ENCODE measurements at places on chromosomes 4 and X. TPM values are rescaled to one million over a fixed set of nuclear protein-coding genes. Genes with fewer than 3 reads are reported as not detected.
A peak's percentile ranks its signal among the peaks of the same experiment; 100 is the strongest.

DNA sequence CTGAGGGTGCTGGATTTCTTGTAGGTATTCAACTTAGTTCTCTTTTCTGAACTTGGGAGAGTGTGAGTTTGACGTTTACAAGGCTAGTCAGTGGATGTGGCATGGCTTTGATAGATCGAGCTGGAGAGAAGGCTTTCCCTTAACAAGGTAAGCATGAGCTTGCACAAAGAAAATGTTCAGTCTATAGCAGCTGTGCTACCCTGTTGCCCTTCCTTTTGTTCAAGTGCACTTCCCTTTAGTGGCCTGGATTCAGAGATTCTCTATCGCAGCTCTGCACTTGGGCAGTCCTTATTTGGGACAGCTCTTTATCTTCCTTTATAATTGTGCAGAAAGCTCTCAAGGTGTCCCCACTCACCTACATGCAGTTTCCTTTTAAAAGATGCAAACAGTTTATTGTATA is 198.0 kb downstream of the ARHGAP24 start:
- H3K4me3 ChIP-seq: no peak overlapping the region
- no peak for DNase-seq
- no peaks in the 10 kb centered on the region for H3K27me3 ChIP-seq
- no peaks in the 10 kb centered on the region for H3K36me3 ChIP-seq
- no peak overlapping the region for H3K27ac ChIP-seq

DNA sequence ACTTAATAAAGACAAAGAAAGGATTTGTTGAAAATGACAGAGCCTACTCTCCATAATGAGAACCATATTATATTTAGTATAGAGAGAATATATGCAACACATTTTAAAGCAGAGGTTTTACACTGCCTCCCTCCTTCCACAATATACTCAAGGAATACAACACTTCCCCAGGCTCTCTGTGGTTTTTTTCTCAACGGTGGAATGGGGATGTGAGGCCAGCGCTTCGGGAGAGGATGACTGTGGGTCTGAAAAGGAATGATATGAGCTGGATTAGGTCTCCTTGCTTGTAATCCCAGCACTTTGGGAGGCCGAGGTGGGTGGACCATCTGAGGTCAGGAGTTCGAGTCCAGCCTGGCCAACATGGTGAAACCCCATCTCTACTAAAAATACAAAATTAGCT is 348.7 kb upstream of the KLF3 start:
- H3K27me3 ChIP-seq: no peaks in the 10 kb centered on the region
- H3K4me3 ChIP-seq: no peak overlapping the region
- H3K36me3 ChIP-seq: no peaks in the 10 kb centered on the region
- DNase-seq: no peak
- H3K4me1 ChIP-seq: peaks cover 19% of the 10 kb centered on the region

DNA sequence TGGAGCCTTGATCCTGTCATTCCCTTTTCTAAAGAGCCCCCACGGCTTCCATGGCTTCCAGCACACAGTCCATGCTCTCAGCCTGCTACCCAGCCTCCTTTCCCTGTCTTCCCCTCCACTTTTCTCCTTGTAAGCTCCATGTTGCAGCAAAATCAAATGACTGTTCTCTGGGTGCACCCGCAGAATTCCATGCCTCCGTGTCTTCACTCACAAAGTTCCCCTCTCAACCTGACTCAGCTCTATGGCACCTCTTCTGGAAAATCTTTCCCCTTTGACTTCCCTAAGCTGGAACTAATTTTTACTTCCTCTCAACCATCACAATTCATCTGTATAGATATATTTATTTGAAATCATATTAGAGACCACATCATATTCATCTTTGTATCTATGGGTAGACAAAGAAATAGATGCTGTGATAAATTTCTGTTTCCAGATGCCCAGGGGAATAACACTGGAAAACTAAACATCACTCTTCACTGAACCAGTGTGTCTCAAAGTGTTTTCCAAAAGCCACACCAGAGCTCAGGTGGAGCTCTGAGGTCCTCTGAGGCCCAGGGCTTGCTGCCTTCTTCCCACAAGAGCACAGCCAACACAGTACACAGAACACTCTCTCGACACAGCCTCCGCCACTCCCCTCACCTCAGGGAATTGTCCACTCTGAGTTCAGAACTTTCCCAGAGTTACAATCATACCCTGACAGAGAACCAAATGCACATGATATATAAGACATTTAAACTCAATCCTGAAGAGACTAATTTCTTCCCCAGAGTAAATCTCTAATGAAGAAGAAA is 3.3 kb downstream of the SETD7 start:
- H3K36me3 ChIP-seq: no peaks in the 10 kb centered on the region
- no peak overlapping the region for H3K27ac ChIP-seq
- H3K27me3 ChIP-seq: no peaks in the 10 kb centered on the region
- H3K4me1 ChIP-seq: peaks cover 4% of the 10 kb centered on the region

GRCh38 chrX:40263014-40263560 is 165.3 kb upstream of the BCOR start:
- peak; percentile 50 for DNase-seq
- H3K4me3 ChIP-seq: no peak overlapping the region
- peaks cover 25% of the 10 kb centered on the region for H3K4me1 ChIP-seq

GRCh38 chr4:7166981-7167700 is 25.2 kb upstream of the SORCS2 start:
- DNase-seq: no peak
- no peak overlapping the region for H3K27ac ChIP-seq
- no peaks in the 10 kb centered on the region for H3K27me3 ChIP-seq
- no peak overlapping the region for H3K4me3 ChIP-seq
- H3K4me1 ChIP-seq: no peaks in the 10 kb centered on the region
- H3K36me3 ChIP-seq: no peaks in the 10 kb centered on the region

GRCh38 chrX:87516717-87517121 is 883 bp upstream of the KLHL4 start:
- DNase-seq: peak; percentile 4
- H3K36me3 ChIP-seq: no peaks in the 10 kb centered on the region
- H3K4me3 ChIP-seq: peak overlapping the region; percentile 49
- no peak overlapping the region for H3K27ac ChIP-seq
- no peaks in the 10 kb centered on the region for H3K4me1 ChIP-seq
- H3K27me3 ChIP-seq: no peaks in the 10 kb centered on the region

SHOX gene
- not detected for polyA plus RNA-seq

IDUA gene
- 109 TPM for polyA plus RNA-seq

LAMP2 gene
- polyA plus RNA-seq: 20.7 TPM

FGFBP2 gene
- 1.3 TPM for polyA plus RNA-seq

TLR1 gene
- polyA plus RNA-seq: 5.9 TPM

KLHL2 gene
- 33.2 TPM for polyA plus RNA-seq

Measured in adrenal gland (tissue), 19 donors.